Activated CD8-positive, alpha-beta memory T cell treated with anti-CD3 and anti-CD28 coated beads for 1 hour (primary cell): ENCODE measurements at places on chromosomes 5 and 9.

DNA sequence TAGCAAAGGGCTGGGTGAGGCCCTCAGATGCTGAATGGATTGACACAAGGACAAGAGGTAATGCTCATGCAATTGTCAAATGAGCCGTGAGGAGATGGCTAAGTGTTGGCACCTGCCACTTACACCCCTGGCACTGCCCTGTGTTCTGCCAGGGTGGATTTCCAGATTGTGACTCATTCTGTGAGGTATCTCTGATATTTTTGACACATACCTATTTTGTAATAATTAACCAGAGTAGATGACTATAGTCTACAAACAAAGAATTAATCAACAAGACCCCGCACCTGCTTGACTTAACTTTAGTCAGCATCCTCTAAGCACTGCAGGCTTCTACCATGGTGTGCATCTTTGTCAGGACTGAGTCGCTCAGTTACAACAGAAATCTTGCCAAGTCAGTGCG is 200.8 kb downstream of the DIRAS2 start:
- no peak for DNase-seq

GRCh38 chr5:3031733-3032378 is 280.4 kb upstream of the IRX2 start:
- DNase-seq, result no peak

DNA sequence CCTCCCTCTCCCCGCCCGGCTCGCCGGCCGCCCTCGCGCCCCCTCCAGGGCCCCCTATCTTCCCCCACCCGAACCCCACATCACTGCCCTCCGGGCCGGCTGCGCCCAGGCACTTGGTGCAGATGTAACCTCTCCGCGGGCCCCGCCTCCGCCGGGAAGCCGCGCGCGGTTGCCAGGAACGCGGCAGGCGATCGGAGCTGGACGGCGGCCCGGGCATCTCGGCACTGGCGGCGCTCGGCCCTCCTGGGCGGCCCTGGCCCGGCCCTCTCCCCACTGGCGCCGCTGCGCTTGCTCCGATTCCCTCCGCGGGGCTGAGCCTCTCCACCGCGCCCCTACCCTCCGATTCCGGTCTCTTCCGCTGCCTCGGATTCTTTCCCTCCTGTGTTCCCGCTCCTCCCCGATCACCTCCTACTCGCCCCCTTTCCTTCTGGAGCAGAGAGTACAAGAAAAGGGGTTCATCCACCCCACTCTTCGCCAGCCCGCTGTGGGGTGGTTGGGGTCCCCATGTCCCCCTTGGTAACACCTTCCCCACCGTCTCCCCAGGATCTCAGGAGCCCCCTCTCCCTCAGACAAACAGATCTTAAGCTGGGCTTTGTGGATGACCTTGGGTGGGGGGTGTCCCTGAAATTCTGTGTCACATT is 70.6 kb downstream of the C9orf50 start:
- DNase-seq, result no peak

- DNase-seq, result no peak
Measured at GRCh38 chr9:98707166-98708102, 1.3 kb downstream of the GABBR2 start.

GRCh38 chr5:94407023-94407422 is 211.4 kb downstream of the KIAA0825 start:
- DNase-seq, result no peak

DNA sequence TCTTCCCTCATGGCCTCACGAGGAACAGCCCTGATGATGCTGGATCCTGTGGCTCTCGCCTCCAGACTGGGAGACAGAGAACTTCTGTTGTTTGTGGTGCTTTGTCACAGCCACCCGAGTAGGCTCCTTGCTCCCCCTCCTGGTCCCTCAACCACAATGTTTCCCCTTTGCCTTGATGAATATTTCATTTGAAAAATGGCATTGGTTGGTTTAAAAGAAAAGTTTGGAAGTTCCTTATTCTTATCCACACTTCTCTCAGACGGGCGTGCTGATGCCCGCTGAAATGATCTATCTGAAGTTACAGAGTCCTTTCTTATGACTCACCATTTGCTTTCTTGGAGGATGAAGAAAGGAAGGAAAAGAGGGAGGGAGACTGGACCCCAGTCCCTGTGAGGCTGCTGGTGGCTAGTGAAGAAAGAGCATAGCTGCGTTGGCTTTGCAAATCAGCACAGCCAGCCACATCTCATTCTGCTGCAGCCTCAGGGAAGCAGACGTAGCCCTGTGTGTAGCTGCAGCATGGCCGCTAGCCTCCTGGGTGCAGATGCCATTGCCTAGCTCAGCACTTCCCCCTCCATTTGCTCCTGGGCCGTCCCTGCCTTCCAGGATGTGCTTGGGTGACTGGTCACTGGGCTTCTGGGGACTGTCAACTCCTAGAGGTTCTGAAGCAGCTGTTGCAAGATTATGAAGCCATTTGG is 185.9 kb downstream of the ERCC6L2 start:
- DNase-seq, result peak; percentile 14

DNA sequence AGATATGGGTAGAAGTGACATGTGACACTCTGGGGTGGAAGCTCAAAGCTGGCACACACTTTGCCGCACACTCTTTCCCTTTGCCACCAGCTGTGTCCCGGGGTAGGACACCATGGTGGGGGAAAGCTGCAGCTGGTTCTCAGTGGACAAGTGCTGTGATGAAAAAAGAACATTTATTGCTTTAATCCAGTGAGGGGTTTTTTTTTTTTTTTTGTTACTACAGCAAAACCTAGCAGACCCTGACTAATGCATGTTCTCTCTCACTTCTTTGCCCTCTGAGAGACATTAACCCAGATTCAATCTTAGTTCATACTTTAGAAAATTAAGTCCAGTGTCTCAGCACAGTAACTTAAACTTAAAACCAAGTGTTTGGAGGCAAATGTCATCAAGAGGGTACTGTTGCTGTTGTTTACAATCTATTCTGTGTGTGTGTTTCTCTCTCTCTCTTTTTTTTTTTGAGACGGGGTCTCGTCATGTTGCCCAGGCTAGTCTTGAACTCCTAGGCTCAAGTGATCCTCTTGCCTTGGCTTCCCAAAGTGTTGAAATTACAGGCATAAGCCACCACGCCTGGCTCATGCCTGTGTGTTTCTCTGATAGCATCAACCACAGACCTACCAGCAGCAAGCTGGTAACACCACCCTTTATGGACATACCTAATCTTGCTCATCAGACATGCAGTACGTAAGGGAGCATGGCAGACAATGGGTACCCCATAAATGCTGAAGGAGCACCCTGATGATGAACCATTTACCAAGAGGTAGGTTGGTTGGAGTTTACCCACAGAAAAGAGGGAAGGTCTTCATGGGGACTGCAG is 84.7 kb upstream of the TBC1D2 start:
- no peak for DNase-seq
